ENCODE measurements at places on chromosomes 6 and 20.

DNA sequence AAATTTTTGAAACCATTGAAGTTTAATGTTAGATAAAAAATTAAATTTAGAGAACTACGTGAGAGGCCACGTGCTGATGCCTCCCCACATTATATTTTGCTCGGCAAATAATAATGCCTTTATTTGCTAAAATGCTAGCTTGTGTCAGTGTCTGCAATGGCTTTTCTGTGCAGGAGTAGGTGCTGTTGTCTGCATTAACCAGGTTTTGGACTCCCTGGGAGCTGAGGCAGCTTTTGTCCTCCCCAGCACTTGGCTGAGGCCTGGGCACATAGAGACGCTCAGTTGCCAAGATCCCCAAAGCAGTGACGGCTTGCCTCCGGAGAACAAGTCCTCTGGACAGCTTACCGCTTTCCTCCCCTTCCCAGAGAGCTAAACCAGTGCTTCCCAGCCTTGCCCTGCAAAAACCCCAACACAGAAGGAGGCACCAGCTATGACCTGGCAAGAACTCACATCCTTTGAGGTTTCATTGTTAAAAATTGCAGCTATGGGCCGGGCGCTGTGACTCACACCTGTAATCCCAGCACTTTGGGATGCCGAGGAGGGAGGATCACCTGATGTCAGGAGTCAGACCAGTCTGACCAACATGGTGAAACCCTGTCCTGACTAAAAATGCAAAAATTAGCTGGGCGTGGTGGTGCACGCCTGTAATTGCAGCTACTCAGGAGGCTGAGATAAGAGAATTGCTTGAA lies 59.9 kb downstream of the KAT14 start:
- no peak for DNase-seq

DNA sequence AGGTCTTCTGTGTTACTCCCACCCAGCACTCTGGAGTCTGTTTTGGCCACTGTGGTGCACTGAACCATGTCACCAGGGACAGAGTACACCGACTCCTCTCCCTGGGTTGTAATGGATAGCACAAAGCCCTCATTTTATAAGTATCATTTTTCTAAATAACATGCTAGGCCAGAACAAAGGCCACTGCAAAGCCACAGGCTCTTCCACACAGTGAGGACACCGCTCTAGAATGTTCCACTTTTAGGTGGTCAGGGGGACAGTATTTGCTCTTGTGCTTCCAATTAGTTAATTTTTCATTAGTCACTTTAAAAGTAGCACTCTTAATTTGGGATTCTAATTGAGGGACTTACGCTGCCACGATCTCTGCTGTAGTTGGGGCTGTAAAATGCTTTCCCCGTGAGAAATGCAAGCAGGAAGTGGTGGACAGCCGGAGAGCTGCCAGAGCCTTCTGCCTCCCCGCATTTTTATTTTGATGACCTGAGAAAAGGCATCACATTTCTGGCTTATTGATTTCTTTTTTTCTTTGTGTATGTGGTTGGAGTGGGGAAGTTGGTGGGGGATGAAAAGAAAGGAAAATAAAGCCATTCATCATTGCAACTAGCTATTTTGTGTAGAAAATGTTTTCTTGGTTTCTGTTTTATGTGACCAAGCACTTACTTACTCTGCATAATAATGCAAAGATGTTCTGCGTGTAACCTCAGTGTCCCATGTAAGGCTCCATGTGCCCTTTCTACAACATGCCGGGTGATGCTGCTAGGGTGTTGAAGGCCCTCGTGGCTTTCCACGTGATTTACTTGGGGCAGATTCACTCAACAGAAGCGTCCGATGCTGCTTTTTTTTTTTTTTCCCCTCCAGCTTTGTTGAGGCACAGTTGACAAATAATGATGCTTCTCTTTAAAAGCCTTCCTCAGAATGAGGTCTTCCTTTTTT lies 195.9 kb downstream of the SASH1 start:
- no peak for DNase-seq

DNA sequence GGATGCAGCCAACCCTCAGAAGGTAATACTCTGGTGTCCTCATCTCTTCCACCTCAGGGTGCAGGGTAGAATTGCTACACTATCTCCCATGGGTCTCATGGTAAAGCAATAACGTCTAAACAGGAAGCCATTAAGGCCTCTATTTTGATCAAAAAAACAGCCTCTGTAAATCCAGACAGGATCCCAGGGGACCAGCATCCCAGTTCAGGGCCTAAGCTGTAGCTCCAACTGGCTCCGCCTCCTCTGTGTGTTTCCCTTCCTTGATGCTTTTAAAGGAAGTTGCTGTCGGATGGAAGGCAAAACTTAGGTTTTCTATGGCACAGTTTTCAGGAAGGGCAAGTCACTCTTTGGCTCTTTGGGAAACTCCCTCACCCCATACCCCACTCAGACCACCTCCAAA lies 222.0 kb downstream of the MAFB start:
- no peak for DNase-seq

DNA sequence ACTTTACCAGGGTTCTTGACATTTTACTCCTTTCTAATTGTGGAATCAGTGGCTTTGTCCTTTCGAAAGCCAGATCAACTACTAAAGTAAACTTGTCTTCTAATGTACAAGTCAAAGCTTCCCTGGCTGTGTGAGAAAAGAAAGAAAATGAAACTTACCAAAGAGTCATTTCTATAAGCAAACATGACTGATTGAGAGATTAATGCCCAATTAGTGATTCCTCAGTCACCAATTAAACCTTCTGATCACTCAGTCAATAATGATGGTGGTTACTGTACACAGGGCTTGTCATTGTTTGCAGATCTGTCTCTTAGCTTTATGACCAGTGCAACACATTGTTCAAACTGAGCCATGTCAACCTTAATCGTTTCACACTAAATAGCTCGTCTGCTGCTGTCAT lies 1168.4 kb upstream of the CITED2 start:
- DNase-seq, result no peak

- DNase-seq, result no peak
These were observed 49.4 kb downstream of the PFDN4 start for GRCh38 chr20:54257071-54257816.

GRCh38 chr6:112603726-112604125 lies 256.6 kb downstream of the RFPL4B start:
- no peak for DNase-seq

GRCh38 chr20:51727872-51728271 lies 40.3 kb downstream of the ATP9A start:
- DNase-seq, result no peak

DNA sequence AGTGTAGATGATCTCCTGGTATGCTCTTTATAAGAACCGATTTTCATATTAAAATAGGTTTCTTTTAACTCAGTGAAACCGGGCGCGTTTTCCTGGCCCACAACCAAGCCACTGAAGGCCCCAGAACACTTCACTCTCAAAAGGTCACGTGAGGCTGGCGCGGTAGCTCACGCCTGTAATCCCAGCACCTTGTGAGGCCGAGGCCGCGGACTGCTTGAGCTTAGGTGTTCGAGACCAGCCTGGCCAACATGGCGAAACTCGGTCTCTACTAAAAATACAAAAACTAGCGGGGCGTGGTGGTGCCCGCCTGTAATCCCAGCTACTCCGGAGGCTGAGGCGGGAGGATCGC lies 402 bp upstream of the TAF8 start:
- DNase-seq, result peak; percentile 63

DNA sequence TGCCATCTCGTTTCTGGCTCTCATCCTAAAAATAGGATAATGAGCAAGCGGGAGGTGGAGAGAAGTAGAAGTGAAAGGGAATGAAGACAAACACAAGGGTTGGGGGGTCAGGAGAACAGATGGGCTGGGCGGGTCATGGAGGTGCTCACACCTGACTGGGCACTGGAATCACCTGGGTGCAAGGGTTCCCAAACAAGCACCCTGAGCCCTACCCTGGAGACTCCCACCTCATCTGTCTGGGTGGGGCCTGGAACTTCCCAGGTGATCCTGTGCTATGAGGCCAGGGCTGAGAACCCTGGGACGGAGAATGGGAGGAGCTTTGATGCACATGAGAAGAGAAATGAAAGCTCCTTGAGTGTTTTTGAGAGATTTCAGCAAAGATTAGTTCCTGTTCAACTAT lies 223.6 kb downstream of the ANKRD60 start:
- DNase-seq, result no peak

DNA sequence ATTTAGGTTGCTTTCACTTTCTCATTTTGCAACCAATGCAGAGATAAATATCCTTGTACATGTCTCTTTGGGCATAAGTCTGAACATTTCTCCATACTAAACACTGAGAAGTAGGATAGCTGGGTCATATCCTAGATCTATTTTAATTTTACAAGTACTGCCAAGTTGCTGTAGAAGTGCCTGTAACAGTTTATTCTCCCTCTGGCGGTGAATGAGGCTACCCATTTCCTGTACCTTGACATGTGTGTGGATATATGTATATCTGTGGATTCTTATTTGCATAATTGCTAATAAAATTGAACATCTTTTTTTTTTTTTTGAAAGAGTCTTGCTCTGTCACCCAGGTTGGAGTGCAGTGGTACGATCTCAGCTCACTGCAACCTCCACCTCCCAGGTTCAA lies 48.0 kb upstream of the PNRC1 start:
- DNase-seq, result no peak

GRCh38 chr6:9532621-9533557 lies 882.0 kb downstream of the TFAP2A start:
- no peak for DNase-seq

- DNase-seq, result no peak
These were observed 13.3 kb downstream of the ZCCHC3 start for GRCh38 chr20:310645-311044.

DNA sequence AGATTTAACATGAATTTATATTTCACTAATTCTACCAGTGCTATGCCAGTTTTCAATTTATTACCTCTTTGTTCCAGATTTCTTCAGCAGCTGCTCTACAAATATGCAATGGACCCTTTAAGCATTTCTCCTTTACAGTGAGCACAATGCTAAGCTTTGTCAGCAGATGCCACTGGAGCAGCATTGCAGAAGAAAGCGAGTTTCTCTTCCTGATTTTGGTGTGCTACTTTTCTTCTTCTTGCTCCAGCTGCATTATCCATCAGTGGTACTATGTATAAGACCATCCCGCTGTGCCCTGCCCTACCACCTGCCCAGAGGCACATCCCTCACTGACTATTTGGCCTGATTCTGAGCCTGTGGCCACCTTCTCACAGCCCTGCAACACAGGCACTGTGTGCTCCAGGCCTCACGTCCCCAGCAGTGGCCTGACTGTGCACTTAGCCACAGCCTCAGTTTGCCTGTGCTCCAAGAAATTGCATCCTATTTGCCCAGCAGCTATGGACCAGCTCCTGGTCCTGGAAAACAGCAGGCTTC lies 84.1 kb downstream of the TNFAIP3 start:
- DNase-seq, result no peak

DNA sequence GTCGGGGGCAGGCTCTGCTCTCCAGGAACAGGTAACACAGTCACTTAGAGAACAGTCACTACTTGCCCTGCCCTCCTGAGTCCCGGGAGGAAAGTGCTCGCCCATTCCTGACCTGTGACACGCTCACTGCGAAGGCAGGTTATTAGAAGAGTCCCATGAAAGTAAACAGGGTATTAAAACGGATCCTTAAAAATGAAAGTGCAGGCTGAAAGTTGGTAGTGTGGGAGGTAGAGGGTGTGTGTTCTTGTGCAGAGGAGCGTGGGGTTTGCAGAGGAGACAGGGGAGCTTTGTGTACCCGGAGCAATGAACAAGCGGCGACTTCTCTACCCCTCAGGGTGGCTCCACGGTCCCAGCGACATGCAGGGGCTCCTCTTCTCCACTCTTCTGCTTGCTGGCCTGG lies at the start of gene CCN6:
CCN6 (plus strand) TSS at position 104 of the 400 bp plus-strand sequence; CDS start at position 358, 254 bp downstream.
- no peak for DNase-seq
